ENCODE measurements at places on chromosomes 7 and 10.

- no peak for DNase-seq
Observed at GRCh38 chr10:26628395-26628794, 69.1 kb upstream of the PDSS1 start.

DNA sequence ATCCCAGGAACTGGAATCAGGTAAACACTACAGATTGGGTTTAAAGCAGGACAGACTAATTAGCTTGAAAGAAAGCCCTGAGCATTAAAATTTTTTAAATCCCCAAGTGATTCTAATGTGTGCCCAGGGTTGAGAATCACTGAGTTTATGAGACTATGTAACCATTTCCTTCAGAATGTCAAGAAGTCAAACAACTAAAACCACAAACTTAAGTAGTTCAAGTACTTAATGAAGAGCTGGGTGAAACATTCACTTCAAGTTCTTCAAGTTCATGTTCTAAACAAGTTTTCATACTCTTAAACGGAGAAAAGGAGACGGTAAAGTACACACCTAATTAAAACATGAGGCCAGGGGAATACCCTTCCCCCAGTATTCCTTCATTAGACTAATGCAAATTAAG is 28.2 kb upstream of the TLL2 start:
- no peak for DNase-seq

DNA sequence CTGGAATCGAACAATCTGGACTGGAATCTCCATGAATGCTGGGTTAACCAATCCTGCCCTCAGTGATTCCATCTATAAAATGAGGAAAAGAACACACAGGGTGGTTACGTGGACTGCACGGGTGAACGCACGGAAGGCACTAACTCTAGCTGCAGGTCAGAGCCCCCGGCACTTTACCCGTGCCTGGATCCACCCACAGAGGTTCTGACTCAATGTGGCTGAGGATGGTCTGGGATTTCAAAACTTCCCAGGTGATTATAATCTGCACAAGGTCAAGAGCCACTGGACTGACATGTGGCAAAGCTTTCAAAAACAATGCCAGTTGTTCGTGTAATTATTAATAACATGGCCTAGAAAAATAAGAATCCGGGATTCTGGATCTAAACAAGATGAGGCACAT is 29.2 kb downstream of the KIAA1549 start:
- DNase-seq: peak; percentile 57

GRCh38 chr7:2508327-2509215 is 11.0 kb upstream of the LFNG start:
- no peak for DNase-seq

DNA sequence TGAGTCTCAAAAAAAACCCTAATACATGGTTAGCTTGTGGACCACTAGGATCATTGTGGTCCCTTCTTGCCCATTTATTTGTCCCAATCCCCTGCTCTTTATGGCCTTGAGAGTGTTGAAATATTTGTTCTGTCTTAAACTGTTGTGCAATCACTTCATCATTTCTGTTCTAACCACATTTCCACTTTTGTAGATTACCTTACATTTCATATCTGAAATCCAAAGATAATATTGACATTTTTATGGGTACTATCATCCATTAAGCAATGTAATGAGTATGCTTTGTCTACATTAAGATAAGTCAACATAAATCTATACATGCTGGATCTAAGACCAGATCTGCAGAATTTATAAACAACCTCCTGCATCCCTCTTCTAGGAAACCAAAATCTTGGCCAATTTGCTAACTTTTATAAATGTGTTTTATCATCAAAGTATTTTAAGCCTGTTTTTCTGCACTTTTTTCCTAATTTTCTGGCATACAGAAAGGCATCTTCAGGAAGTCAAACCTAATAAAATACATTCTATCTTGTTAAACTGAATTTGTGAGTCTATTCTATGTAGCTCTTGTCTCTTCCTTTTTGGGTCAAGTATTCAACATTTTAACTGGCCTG is 359.4 kb upstream of the CELF2 start:
- no peak for DNase-seq

DNA sequence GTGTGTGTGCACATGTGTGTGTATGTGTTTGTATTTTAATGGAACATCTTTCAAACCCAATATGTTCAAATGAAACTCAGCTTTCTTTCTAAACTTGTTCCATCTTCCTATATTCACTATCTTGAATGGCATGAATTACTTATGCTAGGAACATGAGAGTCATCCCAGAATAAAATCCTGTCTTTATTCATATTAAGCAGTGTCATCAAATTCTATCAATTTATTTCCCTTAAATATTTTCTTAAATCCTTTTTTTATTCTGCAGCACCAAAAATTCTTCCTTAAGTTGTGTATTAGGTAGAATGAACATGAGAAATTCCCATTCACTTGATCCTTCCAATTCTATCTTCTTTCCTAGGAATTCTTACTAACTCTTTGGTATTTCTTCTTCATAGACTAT is 146.6 kb upstream of the PCDH15 start:
- no peak for DNase-seq

DNA sequence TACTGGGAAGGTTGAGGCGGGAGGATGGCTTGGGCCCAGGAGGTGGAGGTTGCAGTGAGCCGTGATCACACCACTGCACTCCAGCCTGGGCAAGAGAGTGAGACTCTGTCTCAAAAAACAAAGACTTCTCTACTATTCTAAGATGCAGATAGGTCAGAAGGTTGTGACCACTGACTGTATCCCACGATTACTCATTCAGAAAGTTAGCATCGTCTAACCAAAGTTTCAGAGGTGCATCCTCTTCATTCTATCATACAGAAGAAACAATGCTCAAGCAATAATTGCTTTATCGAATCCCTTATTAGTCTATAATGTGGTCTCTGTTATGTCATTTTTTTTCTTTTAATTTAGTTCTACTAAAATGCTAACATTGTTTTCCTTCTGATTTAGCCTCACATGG is 348.7 kb upstream of the LRGUK start:
- no peak for DNase-seq

- peak; percentile 68 for DNase-seq
Observed at GRCh38 chr7:112869111-112869774, 79.0 kb upstream of the TMEM168 start.

GRCh38 chr7:97847791-97848190 is 24.4 kb downstream of the ASNS start:
- no peak for DNase-seq

DNA sequence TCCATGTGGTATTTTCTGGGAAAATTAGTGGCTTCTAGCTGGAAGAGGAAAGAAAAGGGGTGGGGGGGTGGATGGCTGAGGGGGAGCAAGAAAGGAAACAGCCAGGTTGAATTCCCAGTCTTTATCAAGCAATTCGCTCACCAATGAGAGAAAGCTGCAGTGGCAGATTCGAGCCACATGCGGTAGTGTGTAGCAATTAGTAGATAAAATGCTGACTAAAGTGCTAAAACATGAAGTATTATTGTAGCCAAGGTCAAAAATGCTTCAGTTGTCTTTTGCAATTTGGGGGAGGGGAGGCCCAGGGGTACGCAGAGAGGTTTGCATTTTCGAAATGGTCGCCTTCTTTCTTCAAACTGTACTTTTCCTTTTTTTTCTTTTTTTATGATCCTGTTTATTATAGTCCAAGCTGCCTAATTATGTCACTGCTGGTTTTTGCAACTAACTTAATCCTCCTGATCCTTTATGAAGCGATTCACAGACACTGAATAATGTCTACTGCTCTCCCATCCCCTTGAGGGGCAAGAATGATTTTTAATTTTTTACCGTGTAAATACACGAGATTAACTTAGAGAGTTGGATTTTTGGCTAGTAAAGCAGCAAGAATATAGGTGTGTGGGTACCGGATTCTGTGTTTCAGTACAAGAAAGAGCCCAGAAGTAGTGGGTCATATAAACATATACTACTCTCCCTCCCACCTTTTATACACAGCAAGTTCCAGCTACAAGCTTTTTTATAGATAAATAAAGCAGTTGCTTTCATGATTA is 3.6 kb upstream of the ARID5B start:
- no peak for DNase-seq

Measured in ACHN (cell line).